ENCODE measurements at places on chromosomes 7 and 10.

DNA sequence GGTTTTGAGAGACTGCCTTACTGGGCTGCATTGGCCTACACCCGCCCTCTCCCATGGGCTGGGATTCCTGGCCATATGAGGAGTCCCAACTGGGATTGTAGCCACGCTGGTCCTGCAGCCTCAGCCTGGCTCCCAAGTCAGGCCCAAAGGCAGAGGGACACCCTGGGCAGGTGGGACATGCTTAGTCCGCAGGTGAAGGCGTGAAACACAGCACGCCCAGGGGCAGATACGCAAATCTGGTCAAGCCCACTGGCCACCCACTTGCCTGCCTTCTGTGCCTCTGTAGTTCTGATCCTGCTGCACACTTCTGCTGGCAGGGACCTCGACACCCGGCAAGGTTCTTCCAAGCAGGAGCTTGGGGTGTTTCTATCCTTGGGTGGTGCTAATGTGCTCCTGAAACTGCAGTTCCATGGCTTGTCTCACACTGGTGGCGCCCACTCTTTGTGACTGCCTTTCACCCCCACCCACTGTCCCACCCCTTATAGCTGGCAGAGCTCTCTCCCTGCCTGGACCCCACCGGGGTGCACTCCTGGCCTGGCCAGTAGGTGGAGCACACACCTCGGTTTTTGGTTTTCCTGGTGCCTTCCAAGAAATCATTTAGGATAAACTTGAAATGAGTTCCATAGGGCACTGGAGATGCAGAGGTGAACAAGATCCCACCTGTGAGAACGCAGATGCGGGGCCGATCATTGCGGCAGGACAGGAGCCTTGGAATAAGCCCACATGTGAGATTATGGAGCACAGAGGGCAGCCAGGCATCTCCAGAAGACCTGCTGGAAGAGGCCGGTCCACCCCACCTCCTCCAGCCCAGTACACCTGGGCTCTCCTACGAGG lies 47.9 kb downstream of the MKI67 start:
- peak; percentile 45 for DNase-seq

DNA sequence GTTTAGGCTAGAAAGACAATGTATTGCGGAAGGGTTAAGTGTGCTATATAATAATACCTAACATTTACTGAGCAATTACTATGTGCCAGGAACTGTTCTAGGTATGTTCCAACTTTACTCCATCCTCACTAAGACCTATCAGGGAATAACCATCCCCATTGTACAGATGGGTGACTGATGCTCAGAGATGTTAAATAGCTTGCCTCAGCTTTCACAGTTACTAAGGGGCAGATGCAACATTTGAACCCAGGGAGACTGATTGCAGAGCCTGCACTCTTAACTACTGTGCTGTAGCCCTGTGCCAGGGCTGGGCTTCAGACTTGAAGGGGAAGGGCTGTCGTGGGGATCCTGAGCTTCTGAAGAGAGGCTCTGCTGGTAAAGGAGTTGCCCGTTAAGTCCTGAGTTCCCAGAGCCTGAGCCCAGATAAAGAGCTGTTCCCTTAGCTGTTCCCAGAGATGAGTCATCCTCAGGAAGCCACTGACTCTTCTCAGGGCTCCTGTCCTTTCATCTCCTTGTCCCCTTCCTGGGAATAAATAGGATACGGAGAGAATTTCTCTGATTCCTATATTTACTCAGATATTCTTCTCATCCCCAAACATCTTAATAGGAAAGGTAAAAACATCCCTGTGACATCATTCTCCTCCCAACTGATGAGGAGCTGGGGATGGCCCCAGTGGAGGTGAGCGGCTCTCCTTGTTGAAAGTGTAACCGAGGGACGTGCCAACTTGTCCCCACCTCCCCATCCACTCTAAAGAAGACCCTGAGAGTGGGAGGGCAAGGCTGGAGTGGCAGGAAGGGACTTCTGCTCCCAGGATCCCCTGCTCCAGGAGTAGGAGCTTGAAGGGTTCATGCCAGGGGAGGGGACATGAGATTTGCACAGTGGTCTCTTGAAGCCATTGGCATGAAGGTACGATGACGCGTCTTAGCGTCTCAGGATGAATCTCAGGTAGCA lies 28.0 kb upstream of the HABP2 start:
- DNase-seq, result no peak

DNA sequence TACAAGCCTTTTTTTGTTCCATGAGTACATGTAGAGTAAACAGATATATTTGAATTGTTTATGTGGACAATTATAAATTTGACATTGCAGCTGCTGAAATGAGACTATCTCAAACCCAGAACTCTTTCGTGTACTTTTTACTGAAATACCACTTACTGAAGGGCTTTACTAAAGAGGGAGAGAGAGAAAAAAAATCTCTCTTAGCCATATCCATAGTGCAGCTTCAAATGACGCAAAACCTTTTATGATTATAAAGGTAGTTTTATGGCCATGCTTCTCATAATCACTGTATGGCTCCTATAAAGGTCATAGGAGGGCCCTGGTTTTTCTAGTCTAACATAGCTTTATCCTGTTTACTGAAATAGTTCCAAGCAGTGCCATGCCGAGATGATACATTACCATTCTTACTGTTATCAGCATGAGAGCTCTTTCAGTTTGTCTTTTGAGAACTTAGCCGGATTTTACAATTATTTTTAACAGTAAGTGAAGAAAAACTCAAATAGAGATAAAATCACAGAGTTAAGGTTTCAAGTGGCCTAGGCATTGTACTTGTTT lies 35.1 kb downstream of the KCND2 start:
- DNase-seq, result no peak

GRCh38 chr10:114925587-114926586 lies 12.1 kb upstream of the TRUB1 start:
- DNase-seq, result peak; percentile 12

GRCh38 chr10:113301342-113301984 lies 251.4 kb upstream of the HABP2 start:
- no peak for DNase-seq

GRCh38 chr10:118832241-118832651 lies 77.5 kb upstream of the CACUL1 start:
- no peak for DNase-seq

- DNase-seq, result no peak
Measured at GRCh38 chr7:44625526-44626471, 19.4 kb downstream of the OGDH start.

DNA sequence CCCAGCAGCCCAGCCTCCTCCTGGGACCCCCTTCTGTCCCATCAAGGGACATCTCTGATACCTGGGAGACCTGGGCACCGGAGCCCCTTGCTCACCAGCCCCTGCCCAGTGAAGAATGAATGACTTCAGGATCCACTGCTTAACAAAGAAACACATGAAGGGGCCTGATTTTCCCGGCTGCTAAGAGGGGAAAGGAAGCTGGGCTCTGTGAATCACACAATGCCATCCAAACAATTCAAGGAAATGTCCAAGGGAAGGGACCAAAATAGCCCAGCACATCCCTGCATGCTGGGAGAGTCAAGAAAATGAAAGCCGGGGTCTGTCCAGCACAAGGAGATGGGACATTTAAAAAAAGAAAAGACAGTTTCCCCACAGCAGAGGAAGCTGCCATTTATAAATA lies 128.7 kb upstream of the JCAD start:
- no peak for DNase-seq

DNA sequence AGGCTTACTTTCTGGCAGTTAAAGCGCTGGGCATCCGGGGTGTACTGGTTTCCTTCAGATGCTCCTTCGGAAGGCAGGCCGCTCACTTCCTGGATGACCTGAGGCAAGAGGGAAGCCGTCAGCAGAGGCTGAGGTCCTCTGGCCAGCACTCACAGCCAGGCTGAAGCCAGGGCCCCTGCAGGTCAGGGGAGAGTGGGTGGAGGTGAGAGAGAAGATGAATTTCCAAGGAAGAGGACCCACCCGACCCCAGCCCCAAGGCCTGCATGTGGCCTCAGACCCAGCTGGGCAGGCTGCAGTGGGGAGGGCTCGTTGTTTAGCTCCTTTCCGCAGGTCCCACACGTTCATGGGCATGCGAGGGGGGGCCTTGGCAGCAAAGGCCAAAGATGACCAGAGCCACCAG lies 71.3 kb downstream of the VWA2 start:
- DNase-seq, result no peak

DNA sequence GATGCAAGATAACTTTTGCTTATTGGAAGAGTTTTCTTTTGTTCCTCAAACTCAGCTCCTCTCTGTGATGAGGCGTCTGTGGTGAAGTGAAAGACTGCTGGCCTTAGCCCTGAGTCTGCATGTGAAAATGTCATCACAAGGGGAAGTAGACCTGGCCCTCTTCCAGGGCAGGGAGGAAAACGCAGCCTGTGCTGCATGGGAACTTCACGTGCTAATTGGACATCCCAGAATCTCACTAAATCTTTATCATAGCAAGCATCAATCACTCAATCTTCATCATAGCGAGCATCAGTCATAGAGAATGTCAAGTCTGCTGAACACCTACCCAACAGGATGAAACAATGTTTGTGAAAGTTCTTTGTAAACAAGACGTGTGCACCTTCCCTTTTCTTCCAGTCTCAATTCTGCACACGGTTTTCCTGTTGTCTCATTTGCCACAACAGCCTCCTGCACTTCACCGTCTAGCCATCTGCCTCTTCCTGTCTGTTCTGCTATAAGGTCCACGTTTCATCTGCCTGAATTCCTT lies 314.6 kb downstream of the FRMD4A start:
- DNase-seq, result no peak

DNA sequence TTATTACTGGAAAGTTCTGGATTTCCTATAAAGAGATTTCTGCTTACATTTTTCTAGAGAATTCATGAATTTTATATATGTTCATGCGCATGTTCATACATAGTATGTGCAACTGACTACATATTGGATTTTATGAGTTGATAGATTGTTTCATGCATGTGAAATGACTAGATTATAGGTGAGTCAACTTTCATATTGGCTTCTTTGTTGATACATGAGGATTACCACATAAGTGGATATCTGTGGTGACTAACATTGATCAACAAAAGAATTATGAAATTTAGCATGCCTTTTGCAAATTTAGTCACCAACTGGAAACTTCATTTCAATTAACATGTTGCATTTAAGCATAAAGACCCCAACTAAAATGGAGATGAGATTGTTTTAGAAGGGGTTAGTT lies 99.0 kb downstream of the GNAT3 start:
- DNase-seq, result no peak

GRCh38 chr7:134690614-134691504 lies 44.2 kb downstream of the BPGM start:
- DNase-seq, result no peak

- no peak for DNase-seq
Measured at GRCh38 chr10:23157691-23158369, 34.3 kb upstream of the PTF1A start.

DNA sequence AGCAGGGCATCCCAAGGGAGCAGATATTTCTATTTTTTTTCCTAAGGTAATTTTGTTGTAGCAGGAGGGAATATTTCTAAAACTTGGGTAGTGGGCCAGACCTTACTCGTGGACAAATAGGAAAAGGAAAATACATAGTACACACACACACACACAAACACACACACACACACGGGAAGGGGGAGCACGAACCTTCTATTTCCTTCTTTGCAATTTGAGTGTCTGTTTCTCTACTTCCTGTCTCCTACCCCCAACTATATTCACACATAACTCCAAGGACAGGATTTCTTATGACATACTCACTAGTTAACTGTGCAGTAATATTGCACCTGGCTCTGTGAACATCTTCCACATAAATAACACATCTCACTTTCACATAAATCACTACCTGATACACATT lies 4.4 kb downstream of the LDB1 start:
- no peak for DNase-seq

GRCh38 chr10:17425584-17426262 lies 28.7 kb downstream of the ST8SIA6 start:
- peak; percentile 36 for DNase-seq

- no peak for DNase-seq
Measured at GRCh38 chr7:127937066-127937680, 94.1 kb downstream of the LRRC4 start.

- DNase-seq, result no peak
Measured at GRCh38 chr10:102401735-102402511, 6.4 kb downstream of the NFKB2 start.

GRCh38 chr10:86862786-86863483 lies 94.5 kb downstream of the MMRN2 start:
- DNase-seq, result no peak

DNA sequence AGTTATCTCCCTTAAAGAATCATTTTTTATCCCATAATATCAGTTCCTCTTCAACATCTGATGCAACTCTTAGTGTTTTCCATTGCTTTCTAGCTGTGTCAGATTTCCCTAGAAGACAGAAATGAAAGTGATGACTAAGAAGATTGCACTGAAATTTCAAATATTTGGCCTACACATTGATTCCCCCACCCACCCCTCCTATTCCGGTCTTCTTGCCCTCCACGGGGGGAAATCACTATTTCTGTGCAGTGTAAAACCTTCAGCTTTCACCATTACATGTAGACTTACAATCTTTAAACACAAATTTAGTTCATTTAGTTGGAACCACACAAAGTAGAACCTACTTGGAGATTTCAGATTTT lies 63.7 kb upstream of the IL6 start:
- peak; percentile 19 for DNase-seq

GRCh38 chr10:45404087-45404769 lies 30.2 kb downstream of the ALOX5 start:
- no peak for DNase-seq

GRCh38 chr7:98735801-98736200 lies 118.7 kb downstream of the NPTX2 start:
- DNase-seq, result no peak

- peak; percentile 88 for DNase-seq
Measured at GRCh38 chr10:102399217-102400021, 3.9 kb downstream of the NFKB2 start.

GRCh38 chr7:127417346-127417745 lies 24.8 kb upstream of the ZNF800 start:
- no peak for DNase-seq

- no peak for DNase-seq
Measured at GRCh38 chr7:35905555-35905954, 104.7 kb downstream of the SEPTIN7 start.

GRCh38 chr7:44580945-44581878 lies 819 bp downstream of the TMED4 start:
- DNase-seq, result peak; percentile 45

GRCh38 chr7:151608031-151608551 lies 88.4 kb upstream of the RHEB start:
- DNase-seq, result no peak

- DNase-seq, result no peak
Measured at GRCh38 chr7:65247491-65247890, 126.2 kb upstream of the ZNF92 start.

DNA sequence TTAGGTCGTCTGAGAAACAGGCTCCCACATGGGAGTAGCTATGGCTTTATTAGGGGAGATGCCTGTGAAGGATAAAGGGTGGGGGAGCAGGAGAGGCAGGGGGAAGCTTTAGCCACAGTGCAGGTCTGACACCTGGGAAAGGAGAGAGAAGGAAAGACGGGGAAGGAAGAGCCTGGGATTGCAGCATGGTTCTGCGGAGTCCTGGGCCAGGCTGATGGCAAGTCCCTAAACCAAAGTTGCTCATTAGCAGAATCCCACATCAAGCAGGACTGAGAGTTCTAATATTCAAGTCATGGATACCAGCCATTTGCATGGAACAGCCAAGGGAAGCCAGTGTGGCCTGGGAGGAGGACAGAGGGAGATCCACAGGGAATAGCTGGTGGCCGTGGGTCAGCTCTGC lies 414.8 kb downstream of the RPS24 start:
- DNase-seq, result no peak

- DNase-seq, result no peak
Measured at GRCh38 chr7:150856303-150857275, 4.3 kb downstream of the AOC1 start.

All from activated naive CD4-positive, alpha-beta T cell treated with Interleukin-2 at 50 U/mL for 16 hours (primary cell).